ENCODE measurements at places on chromosomes 2 and 18.

DNA sequence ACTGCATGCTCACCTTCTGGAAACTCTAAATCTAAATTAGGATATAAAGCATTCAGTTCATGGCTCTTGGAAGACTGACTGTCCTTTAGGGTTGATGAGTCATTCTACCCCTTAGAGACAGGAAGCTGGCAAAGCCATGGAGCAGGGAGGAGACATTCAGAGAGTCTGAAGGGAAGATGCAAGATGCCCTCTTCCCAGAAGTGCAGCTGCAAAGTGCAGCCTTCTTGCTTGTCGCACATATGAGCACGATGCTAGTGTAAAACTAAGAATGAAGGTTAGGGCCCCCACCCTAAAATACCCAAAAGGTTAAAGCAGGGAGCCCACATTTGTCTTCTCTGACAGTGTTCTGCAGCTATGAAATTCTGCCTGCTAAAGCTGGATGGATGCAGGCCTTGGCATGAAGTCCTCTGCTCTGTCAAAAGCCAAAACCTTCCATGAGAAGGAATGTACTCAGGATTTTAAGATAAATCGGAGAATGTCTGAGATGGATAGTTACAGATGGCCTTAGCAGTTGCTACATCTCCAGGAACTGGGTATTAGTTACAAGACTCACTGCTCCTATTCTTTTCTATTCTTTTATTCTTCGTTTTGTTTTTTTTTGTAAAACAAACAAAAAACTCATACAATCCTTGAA is 89.7 kb downstream of the POLE4 start:
- peak; percentile 31 for DNase-seq

DNA sequence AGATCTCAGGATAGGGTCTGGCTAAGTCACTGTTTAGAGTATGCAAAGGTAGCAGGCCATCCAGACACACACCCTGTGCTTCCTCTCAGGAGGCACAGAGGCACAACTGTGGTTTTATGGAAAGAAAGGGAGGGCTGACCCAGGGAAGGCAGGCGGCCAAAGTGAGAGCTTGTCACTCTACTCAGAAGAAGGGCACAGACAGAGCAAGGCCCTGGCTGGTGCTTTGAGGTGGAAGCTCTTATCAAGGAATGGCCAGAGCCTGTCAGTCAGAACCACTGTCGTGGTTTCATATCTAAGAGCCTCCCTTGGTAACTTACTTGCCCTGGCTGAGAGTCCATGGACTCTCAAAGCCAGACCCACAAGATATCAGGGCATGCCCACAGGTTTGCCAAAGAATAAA is 40.7 kb downstream of the SLC9A2 start:
- no peak for DNase-seq

DNA sequence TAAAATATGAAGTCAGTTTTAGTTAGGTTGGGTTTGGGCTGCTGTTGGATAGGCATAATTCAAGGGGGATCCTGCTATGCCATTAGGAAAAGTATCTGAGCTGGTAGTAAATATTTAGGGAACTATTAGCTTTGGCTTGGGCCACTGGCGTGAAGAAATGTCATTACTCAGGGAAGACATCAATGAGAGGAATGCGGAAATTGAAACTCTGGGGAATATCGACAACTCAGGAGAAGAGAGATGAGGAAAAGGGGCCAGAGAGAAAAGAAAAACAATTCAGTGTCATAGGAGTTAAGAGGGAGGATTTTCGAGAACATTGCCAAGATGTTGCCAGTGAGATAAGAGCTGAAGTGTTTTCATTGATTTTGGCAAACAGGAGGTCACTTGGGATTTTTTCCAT is 149.7 kb upstream of the PARD3B start:
- no peak for DNase-seq

DNA sequence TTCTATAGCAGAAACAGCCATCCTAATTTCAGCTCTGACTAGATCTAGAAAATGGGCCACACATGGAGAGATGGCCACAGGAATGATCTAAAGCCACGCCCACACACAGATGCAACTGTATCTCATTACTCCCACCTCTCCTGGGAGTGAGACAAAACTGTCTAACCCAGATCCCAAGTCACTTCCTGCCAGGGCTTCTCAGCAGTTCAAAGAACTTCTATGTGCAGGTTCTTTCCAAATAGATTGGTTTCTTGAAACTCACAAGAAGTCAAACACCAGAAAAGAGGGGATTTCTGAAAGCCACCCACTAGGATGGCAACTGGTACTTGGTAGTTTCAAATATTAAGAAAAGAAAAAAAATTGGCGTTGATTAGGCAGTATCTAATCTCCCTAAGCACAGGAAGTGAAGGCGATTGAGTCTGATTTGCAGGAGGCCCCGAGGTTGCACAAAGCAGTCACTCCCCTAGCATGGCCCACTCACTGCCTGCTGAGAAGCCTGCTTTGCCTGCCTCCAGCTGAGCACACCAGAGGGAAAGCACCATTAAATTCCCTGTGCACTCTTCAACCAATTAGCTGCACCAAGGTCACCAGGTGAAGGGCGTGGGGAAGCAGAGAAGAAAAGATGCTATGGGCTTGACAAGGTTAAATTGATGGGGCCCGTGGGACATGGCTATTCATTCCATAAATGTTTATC is 51.1 kb downstream of the PAPOLG start:
- DNase-seq = peak; percentile 16

DNA sequence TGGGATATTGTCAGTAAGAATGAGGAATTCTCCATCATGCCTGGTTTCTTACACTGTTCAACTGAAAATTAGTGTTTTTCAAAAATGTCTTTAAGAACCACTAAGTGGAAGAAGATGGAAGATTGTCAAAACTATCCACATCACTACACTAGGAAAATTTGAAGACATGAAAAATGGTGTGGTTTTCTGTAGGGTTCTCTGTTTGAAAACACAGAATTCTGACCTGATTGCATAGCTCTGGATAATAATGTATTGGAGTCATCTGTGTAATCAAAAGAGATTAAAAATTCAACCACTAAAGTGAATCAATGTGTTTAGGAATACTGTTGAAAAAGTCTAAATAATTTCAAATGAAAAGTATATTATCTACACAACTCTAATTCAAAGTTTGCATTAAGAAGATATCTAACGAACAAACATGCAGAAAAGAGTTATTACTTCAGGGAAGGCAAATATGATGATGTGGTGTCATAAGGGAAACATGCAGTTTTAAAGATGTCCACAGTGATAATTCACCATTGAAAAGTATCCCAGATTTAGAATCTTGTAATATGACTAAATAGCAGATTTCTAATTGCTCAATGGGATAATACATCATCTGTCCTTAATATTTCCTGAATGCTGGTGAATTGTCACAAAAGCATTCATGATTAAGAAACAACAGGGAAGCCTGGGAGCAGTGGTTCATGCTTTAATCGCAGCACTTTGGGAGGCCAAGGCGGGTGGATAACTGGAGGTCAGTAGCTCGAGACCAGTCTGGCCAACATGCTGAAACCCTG is 116.9 kb downstream of the ERBB4 start:
- DNase-seq = peak; percentile 36

- DNase-seq = no peak
Observed at GRCh38 chr2:168751104-168751740, 51.2 kb upstream of the NOSTRIN start.

DNA sequence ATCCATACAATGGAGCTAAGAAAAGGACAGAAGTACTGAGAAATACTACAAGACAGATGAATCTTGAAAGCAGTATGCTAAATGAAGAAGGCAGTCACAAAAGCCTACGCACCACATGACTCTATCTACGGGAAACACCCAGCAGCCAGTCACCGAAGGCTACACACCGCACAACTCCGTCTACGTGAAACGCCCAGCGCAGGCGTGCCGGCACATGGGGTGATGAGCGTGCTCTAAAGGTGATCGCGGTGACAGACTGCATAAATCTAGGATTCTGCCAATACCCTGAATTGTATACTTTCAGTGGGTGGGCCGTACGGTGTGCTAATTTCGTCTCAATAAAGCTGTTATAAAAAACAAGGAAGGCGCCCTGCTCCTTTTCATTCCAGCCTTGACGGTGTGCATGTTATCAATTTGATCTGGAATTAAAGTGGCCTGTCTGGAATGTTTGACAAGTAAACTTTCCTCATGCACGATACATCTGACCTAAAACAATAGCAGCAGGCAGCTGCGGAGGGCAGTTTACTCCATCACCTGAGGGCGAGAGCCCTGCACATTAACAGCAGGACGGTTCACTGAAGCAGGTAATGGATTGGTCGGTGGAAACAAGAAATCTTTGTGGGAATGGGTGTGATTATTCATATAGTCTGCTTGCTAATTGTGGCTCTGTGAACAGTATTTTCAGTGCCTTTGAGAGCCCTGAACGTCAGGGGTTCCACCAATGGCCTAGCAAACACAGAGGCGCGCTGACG is 86.2 kb upstream of the SALL3 start:
- no peak for DNase-seq

- DNase-seq = peak; percentile 87
Observed at GRCh38 chr2:86413296-86414094, 27.7 kb upstream of the KDM3A start.

- DNase-seq = no peak
Observed at GRCh38 chr2:126894585-126895182, 4.0 kb upstream of the TEX51 start.

DNA sequence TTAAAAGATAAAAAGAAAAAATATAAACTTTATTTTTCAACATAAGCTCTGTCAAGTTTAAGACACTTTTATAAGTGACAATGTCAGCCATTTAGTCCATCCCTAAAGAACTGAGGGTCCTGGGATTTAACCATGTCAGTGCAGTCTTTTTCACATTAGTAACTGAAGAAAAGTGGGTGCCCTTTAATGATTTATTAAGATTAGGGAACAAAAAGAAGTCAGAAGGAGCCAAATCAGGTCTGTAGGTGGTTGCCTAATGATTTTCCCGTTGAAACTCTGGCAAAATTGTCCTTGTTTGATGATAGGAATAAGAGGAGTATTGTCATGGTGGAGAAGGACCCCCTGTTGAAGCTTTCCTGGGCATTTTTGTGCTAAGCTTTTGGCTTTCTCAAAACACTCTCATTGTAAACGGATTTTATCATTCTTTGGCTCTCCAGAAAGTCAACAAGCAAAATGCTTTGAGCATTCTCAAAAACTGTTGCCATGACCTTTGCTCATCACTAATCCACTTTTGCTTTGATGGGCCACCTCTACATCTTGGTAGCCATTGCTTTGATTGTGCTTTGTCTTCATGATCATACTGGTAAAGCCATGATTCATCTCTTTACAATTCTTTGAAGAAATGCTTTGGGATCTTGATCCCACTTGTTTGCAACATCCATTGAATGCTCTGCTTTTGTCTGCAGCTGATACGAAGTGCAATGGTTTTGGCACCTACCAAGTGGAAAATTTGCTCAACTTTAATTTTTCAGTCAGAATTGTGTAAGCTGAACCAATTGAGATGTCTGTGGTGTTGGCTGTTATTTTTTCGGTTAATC is 22.0 kb downstream of the TSPYL6 start:
- no peak for DNase-seq

GRCh38 chr2:43124687-43125057 is 101.7 kb downstream of the ZFP36L2 start:
- DNase-seq = no peak

GRCh38 chr2:61016392-61017002 is 1.0 kb upstream of the PEX13 start:
- DNase-seq = peak; percentile 39

DNA sequence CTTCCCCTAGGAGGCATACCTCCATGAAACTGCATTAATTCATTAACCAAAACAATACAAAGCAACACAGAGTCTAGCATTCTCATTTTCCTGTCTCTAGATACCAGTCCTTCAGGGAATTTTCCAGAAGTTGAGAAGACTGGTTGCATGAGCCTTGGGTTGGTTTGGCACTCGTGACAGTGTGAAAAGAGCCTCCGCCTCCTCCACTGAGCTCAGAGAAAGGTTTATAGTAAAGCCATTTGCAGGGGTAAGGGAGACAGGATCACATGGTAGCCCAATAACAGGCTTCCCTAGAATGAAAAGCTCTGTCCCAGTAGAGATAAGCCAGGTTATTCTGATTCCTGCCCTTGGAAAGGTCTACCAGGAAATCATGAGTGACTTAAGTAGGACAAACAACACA is 9.7 kb upstream of the TMEM247 start:
- DNase-seq = no peak

GRCh38 chr2:207156451-207157161 is 9.1 kb downstream of the KLF7 start:
- DNase-seq = no peak

- DNase-seq = no peak
Observed at GRCh38 chr2:57962861-57963260, 83.7 kb upstream of the VRK2 start.

- DNase-seq = no peak
Observed at GRCh38 chr2:156170929-156171328, 161.6 kb downstream of the NR4A2 start.

- DNase-seq = no peak
Observed at GRCh38 chr18:65124633-65125032, 626.2 kb upstream of the CDH7 start.

- DNase-seq = no peak
Observed at GRCh38 chr2:15791294-15791693, 149.1 kb upstream of the MYCN start.

- peak; percentile 86 for DNase-seq
Observed at GRCh38 chr2:9408641-9409151, 14.6 kb downstream of the ITGB1BP1 start.

GRCh38 chr2:238376884-238377391 is 49.8 kb upstream of the ASB1 start:
- DNase-seq = peak; percentile 62

GRCh38 chr2:42353792-42354429 is 7.1 kb downstream of the COX7A2L start:
- no peak for DNase-seq

DNA sequence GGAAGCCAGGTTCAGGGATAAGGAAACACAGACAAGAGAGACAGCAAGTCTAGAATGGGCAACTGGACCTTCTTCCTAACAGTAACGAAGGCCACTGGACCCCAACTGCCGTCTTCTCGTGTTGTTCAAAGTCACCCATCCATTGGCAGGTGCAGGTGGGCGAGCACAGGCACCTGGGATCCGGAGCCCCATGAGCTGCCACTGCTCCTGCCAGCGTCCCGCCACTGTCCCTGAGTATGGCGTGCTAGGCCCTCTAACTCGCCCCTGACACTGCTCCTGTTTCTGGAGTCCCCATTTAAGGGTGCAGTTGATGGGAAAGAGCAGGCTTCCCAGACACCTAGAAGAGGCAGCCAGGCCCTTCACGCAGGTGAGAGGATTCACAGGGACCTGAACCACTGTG is 48.0 kb downstream of the NDUFA10 start:
- DNase-seq = no peak

DNA sequence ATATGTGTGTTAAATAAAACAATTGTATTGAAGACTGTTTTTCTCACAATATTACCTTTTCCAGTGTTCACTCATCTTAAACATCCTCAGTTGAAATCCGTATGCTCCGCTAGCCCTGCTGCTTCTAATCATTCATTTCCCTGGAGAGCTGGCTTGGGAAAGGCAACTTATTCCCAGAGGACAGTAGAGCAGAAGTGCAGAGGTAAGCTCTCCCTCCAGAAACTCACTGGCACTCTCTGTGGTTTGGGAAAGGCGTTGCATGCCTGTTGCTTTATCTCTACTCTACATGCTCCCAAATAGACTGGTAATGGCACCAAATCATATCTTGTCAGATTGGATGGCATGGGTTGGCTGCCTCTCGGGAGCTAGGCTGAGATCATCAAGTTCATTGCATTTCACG is 117.1 kb upstream of the BOD1L2 start:
- DNase-seq = peak; percentile 30

- peak; percentile 49 for DNase-seq
Observed at GRCh38 chr2:102891296-102891695, 129.5 kb downstream of the TMEM182 start.
